ENCODE measurements at places on chromosomes 3 and 15.

DNA sequence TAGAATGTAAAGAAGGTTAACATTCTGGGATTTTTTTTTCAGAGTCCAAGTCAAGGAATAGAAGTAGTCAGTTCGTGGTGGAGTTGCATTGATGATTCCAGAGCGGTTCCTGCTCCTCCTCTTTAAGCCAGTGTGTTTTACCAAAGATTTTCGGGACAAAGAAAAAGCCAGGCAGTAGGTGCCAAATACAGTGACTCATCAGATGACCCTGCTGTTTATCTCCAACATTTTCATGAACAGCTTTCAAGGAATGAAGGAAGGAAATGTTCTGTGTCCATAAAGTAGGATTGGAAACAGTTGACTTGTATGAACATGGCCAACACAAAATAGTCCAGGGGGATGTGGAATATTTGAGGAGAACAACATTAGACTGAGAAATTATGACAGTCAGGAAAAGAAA lies 142.4 kb upstream of the TMC3 start:
- DNase-seq = no peak

- no peak for DNase-seq
Observed at GRCh38 chr3:150911771-150912170, 6.5 kb upstream of the MINDY4B start.

GRCh38 chr3:35760146-35760545 lies 120.8 kb downstream of the ARPP21 start:
- DNase-seq = no peak

- DNase-seq = no peak
Observed at GRCh38 chr3:130971208-130971607, 55.4 kb downstream of the ASTE1 start.

- DNase-seq = no peak
Observed at GRCh38 chr3:188047536-188047935, 106.4 kb upstream of the LPP start.

DNA sequence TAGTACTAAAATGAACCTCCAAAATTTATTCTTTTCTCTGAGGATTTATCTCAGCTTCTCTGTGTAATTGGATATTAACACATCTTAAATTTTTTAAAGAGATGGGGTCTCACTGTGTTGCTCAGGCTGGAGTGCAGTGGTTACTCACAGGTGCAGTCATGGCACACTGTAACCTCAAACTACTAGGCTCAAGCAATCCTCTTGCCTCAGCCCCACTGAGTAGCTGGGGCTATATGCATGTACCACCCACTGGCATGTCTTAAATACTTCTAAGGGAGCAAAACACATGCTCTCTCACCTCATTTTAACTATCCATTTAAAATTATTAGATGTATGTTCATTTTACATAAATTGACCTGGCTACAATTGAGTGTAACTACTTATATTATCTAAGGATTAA lies 11.3 kb upstream of the TMEM87A start:
- no peak for DNase-seq

DNA sequence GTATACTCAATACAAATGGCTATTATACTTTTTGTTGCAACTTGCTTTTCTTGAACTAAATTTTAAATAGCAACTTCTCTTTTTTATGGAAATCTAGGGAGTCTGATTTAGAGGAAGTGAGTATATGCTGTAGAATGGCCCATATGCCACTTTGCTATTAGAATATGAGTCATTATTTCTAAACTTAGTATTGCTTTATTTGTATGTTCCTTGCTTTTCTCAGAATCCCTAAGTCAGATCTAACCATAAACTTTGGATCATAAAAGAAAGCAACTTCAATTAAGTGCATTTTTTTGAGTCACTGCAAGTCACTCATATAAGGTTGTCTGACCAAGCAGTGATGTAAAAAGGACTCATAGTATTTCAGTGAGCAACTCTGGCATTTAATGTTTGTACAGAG lies 17.5 kb upstream of the SPTSSB start:
- DNase-seq = no peak

- no peak for DNase-seq
Observed at GRCh38 chr3:132443421-132443820, 26.1 kb downstream of the DNAJC13 start.
